ENCODE measurements at places on chromosomes 6 and 20.

DNA sequence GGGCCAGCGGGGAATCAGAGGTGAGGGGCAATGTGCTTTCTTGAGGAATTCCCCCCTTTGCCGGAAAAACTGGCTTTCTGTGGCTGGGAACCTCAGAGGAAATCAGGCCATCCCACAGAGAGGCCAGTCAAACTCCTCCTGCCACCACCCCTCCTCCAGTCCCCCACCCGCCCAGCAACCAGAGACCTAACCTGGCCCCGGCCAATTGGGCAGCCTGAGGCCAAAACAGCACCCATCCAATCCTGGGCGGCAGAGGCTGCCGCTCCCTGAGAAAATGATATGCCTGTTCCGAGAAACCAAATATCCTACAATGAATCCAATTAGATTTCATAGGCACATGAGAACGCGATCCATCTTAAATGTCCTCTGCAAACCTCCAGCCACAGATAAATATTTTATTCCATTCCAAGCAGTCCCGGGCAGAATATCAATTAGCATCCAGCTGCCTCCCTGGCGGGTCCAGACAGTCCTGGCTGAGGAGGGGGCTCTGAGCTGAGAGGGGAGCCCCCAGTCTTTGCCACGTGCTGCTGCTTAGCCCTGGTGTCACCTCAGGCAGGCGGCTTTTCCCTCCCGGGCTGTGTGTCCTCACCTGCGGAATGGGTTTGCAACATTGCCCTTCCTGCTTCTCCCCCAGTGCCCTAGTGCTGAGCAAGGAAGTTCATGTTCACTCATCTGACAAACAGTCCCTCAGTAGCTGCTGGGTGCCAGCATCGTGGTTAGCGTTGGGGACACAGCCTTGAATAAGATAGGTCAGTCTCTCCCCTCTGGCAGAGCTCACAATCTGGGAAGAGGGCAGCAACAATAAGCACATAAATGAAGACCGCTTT lies 95.0 kb downstream of the DLGAP4 start:
- DNase-seq: no peak

DNA sequence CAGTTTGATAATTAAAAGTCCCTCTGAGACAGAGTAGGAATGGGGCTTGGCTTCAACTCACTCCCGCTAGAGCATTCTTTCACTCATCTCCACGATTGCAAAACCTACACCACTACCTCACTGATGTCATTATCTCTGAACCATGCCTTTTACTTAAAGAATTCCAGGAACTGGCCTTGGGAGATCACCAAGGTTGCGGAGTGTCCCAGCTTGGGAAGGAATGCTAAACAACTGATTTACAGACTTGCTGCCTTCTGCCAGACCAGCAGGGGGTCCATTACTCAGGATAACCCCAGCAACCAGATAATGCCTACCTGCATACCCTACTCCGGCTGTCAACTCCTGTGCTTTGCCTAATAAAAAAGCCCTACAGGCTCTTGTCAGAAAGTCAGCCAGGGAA lies 102.2 kb upstream of the RALGAPA2 start:
- DNase-seq: no peak

- DNase-seq: no peak
These were observed 106.9 kb downstream of the FAM50B start for GRCh38 chr6:3956054-3956453.

DNA sequence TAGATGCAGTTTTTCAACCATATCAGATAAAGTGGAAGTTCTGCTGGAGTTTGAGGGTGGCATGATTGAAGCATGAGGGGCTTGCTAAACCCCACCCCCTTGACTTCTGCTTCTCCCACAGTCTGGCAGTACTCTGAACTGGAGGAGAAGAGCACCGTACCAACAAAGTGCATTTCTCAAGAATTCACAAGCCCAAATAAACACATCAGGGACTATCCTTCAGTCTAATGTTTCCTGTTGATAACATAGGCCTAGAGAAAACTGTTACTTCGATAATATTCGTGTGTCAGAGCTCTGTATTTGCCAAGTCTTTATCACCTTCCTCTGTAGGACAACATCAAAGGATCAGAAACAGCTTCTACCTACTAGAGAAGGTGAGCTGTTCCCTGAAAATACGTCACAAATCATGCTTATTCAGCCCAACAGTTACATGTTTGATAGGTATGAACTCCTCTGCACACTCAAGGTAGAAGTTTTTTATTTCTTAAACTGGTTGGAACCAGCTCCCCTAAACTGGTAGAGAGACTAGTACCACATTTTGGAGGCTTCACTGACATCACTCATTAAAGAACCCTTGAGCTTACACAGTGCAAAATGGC lies 153.2 kb upstream of the PRND start:
- no peak for DNase-seq

GRCh38 chr6:67888546-67888885 lies 746.6 kb upstream of the ADGRB3 start:
- DNase-seq: no peak

GRCh38 chr6:155219299-155219698 lies 44.5 kb upstream of the CLDN20 start:
- no peak for DNase-seq

- DNase-seq: no peak
These were observed 516 bp downstream of the TCP11 start for GRCh38 chr6:35140639-35141006.

- DNase-seq: no peak
These were observed 22.3 kb upstream of the HLA-DQA2 start for GRCh38 chr6:32718879-32719278.

- DNase-seq: no peak
These were observed 33.2 kb upstream of the ADGRF5 start for GRCh38 chr6:46954837-46955451.

- DNase-seq: no peak
These were observed 52.1 kb upstream of the FBXO30 start for GRCh38 chr6:145866456-145867396.

GRCh38 chr6:124780623-124781022 lies 181.6 kb upstream of the RNF217 start:
- DNase-seq: no peak

DNA sequence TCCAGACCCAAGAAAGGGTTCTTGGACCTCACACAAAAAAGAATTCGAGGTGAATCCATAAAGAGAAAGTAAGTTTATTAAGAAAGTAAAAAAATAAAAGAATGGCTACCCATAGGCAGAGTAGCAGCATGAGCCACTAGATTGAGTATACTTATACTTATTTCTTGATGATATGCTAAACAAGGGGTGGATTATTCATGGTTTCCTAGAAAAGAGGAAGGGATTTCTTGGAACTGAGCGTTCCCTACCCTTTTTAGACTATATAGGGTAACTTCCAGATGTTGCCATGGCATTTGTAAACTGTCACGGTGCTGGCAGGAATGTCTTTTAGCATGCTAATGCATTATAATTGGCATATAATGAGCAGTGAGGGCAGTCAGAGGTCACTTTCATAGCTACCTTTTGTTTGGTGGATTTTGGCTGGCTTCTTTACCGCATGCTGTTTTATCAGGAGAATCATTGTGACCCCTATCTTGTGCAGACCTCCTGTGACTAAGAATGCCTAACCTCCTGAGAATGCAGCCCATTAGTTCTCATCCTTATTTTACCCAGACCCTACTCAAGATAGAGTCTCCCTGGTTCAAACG lies 44.3 kb downstream of the TENT5A start:
- DNase-seq: no peak

DNA sequence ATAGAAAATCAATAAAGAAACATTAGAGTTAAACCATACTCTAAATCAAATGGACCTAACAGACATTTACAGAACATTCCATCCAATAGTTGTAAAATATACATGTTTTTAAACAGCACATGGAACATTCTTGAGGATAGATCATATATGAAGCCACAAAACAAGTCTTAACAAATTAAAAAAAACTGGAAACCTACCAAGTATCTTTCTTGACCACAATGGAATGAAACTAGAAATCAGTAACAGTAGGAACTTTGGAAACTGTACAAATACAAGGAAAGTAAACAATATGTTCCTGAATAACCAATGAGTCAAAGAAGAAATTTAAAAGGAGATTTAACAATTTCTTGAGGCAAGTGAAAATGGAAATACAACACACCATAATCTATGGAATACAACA lies 91.2 kb upstream of the GLP1R start:
- no peak for DNase-seq

DNA sequence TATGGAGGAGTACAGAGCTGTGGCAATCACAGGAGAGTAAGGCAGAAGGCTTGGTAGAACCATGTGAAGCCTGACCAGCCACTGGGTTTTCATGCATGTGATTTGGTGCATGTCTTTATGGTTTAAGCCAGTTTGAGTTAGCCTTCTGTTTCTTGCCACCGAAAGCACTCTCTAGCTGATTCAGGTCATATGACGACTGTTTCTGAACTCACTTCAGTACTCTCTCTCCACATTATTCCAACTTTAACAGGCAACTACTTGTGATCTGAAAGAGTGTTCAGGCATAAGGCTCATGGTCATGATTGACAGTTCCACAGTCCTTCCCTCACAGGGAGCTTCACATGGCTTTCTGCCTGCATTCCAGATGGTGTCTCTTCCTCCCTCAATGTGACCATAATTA lies 63.3 kb upstream of the TAB2 start:
- no peak for DNase-seq

DNA sequence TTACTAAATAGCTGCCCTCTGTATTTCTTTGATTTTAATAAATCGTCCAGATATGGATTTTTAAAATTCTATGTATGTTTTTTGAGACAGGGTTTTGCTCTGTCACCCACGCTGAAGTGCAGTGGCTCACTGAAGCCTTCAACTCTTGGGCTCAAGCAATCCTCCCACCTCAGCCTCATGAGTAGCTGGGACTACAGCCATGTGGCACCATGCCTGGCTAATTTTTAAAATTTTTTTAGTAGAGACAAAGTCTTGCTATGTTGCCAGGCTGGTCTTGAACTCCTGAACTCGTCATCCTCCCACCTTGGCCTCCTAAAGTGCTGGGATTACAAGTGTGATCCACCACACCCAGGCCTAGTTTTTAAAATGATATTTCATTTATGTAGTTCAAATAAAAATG lies 47.4 kb upstream of the DDR1 start:
- DNase-seq: no peak

- DNase-seq: no peak
These were observed 363.1 kb upstream of the AGPAT4 start for GRCh38 chr6:161636882-161637430.

- DNase-seq: no peak
These were observed 37.6 kb downstream of the NCR2 start for GRCh38 chr6:41372832-41373626.

DNA sequence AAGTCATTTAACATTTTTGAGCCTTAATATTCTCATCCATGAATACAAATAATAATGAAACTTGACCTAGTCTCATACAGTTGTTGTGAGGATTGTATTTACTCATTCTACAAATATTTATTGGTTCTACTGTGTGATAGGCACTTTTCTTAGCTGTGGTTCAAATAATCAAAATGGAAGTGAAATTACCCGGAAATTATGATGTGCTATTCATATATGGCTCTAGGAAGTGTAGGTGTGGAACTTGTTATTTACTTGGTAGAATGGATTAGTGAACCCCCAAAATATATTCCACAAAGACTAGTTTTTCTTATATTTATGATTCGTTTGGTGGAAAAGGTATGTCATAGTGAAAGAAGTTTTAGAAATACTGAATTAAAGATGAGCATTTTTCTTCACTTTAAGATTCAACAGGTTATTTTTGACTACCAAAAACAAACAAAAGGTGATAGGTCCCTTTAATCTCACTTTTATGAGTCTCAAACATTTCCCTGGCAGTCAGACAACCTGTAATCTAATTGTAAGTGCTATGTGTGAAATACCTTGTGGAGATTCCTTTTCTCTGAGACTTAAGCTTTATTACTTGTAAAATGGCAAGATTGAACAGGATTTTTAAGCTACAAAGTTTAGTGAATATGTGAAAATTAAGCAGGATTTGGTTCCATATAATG lies 77.8 kb downstream of the STXBP5 start:
- no peak for DNase-seq

DNA sequence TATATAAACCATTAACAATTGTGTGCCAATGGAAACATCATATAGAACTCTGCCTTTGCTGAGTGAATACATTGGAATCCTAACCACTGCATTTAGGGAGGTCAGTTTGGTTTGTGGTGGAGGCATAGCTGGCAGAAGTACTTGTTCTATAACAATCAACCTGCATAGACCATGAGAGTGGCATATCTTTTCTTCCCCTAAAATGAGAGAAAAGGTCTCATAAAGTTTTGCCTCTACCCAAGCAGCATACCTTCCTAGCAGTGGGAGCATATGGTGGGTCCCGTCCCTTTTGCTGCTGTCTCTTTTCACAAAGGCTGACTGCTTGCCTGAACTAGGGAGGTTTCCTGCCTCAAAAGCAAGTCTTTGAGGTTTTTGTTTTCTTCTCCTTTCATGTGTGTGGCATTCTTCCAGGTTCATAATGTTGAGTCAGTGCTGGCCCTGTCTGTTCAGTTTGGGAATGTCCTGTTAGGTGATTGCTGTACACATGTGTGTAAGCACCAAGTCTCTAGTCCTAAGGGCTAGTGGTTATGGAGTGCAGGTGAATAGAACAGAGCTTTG lies 61.2 kb upstream of the SUPT3H start:
- no peak for DNase-seq

GRCh38 chr6:26056583-26057350 lies 30.5 kb upstream of the HFE start:
- DNase-seq: peak; percentile 2

- DNase-seq: no peak
These were observed 3.8 kb downstream of the TFEB start for GRCh38 chr6:41731561-41732086.

- no peak for DNase-seq
These were observed 86.0 kb downstream of the MYB start for GRCh38 chr6:135267085-135267484.

DNA sequence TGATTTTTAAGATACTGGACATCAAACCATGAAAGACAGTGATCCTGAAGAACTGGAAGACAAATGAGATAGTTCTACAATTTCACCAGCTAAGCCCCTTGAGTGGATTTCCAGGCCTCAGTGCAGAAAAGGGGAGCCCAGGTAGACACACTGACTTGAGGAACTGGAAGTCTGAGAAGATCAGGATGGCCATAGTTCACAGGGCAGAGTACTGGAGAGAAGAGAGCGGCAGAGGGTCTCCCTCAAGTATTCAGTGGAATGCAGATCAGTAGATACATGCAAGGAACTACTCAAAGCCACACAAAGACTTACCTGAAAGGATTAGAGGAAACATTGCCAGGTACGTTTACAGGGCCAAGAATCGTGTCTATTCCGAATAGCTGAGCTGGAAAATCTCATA lies 224.3 kb downstream of the LRFN2 start:
- no peak for DNase-seq

DNA sequence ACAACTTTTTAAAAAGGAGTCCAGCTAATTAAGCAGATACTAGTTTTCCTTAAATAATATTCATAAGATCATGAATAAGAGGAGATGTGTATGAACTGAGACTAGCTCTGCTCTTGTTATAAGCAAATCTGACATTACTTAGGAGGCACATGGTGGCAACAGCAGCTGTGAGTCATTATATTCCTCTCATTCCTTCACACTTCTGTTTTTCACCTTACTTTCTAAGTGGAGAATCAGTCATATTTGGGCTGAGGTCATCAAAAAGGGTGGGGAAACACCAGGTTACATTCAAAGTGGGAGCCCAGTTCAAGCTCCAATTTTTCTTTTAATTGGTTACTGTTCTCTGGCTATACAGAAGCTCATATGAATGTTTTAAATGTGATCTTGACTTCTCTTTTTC lies 6.0 kb upstream of the RIPPLY2 start:
- DNase-seq: no peak
